NCI-H748 treated with DMSO at 0.1 percent for 48 hours (cell line): ENCODE measurements at places on chromosomes 6 and 20.

DNA sequence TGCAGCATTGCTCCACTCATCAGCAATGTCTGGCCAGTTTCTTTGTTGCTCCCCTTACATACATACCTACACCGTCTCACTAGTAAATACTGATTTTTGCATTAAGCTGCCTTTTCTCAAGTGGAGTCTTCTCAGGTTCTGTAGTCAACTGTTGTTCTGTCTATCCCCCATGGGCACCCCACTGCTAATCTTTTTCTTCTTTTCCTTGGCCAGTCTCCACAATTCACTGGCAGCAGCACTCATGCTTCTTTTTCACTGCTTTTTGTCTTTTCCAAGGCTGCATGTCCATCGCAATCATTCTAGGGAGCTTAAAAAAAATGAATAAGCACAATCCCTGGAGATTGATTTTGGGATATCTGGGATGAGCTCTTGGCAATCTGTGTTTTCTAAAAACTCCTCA is 10.3 kb upstream of the ERVFRD-1 start:
- DNase-seq, result no peak

DNA sequence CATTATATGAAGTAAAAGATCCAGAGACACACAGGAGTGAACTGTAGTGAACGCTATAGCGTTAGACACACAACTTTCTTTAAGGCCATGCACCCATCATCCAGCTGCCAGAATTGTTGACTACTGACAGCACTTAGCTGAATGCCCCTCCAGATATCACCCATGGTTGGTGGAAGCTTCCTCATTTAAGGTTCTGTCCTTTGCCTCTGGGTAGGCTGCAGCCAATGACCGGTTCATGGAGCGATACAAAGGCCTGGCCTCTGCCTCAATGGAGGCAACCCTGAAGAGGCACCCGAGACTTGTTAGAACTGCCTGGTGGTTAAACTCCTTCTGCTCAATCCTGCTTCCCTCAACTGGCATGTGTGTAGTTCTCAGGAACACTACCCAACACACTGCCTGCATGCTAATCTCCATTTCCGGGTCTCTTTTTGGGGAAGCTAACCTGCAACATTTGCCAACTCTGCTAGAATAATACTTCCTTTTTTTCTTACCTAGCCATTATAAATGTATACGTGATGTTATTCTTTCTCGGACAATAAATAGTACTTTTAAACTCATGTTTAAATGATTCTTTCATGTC is 49.8 kb upstream of the THEMIS start:
- no peak for DNase-seq

- no peak for DNase-seq
These were observed 493.1 kb upstream of the MAP3K7 start for GRCh38 chr6:91079969-91080368.

- no peak for DNase-seq
These were observed 46.0 kb downstream of the RNF217 start for GRCh38 chr6:125008261-125008703.

GRCh38 chr6:33742837-33743236 is 3.9 kb downstream of the IP6K3 start:
- DNase-seq, result no peak
